ENCODE measurements at places on chromosomes 11 and 22. TPM values are rescaled to one million over a fixed set of nuclear protein-coding genes. Genes with fewer than 3 reads are reported as not detected.

GRCh38 chr11:90235526-90235925, 12.7 kb upstream of the CHORDC1 start:
- H3K4me3 ChIP-seq, result no peak overlapping the region
- H3K36me3 ChIP-seq, result no peaks in the 10 kb centered on the region
- no peak overlapping the region for H3K27ac ChIP-seq
- H3K4me1 ChIP-seq, result no peaks in the 10 kb centered on the region

ELF5 gene
- 1.4 TPM for polyA plus RNA-seq

DNA sequence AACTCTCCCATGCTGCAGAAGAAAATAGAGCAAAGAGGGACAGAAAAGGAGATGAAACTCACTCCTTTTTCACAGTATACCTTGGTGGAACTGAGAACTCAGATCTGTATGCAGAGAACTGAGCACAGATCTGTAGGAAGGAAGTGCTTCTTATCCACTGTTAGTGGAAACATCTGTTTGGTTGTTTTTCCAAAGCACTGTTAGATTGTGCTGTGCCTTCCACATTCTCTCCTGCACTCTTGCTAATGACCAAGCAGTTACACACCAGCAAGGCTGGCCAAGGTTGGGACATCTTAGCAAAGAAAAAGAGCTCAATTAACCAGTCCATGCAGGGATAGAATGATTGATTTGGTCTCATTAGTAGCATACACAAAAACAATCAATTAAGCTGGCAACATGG, 20.1 kb upstream of the SIK2 start:
- peaks cover 1% of the 10 kb centered on the region for H3K4me1 ChIP-seq
- DNase-seq, result peak; percentile 42
- H3K27ac ChIP-seq, result no peak overlapping the region
- H3K36me3 ChIP-seq, result no peaks in the 10 kb centered on the region
- H3K4me3 ChIP-seq, result no peak overlapping the region

GRCh38 chr22:49502126-49502826, 325.4 kb downstream of the BRD1 start:
- no peak overlapping the region for H3K4me3 ChIP-seq
- peaks cover 3% of the 10 kb centered on the region for H3K27me3 ChIP-seq
- no peaks in the 10 kb centered on the region for H3K36me3 ChIP-seq
- H3K27ac ChIP-seq, result no peak overlapping the region
- no peaks in the 10 kb centered on the region for H3K4me1 ChIP-seq
- DNase-seq, result no peak

DNA sequence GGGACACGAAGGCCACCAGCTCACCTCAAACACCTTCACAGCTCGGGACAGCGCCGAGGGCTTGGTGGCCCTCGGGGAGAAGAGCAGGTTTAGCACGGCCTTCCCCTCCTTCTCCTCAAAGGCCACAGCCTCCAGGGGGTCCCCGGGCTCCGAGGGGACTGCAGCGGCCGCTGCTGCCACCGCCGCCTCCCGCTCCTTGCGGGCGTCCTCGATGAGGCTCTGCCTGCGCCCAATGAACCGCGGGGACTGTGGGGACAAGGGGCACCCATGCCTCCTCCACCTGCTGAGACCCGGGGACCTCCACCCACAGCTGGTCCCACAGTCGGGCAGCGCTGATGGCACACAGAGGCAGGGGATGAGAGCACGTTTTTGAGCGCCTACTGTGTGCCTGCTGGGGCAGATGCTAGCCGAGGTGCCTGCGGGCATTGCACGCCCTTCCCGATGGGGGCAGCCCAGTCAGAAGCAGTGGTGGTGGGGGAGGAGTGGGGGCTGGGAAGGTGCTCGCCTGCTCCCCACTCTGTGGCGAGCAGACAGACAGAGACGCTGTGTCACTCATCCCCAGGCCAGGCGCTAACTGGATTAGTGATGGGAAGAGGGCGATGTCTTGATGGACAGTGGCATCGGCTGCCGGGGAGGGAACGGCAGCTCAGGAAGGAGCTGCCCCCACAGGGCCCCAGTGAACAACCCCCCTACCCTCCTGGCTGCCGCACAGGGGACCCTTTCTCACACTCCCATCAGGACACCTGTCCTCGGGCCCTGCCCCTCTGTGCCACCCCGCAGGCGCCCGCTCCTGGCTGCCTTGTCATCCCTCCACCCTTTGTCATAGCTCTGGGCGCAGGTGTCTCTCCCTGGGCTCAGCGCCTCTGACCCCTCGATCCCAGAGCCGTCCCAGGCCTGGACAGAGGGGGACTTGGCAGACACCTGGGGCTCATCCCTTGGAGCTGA, 1.7 kb downstream of the TH start:
- H3K27ac ChIP-seq, result no peak overlapping the region
- no peak for DNase-seq
- H3K4me1 ChIP-seq, result peaks cover 7% of the 10 kb centered on the region
- H3K4me3 ChIP-seq, result no peak overlapping the region
- H3K36me3 ChIP-seq, result no peaks in the 10 kb centered on the region
- no peaks in the 10 kb centered on the region for H3K27me3 ChIP-seq

TUB gene
- polyA plus RNA-seq, result 0.96 TPM

All from lung (tissue), 17 donors.